ENCODE measurements at places on chromosomes 12 and 14. TPM values are rescaled to one million over a fixed set of nuclear protein-coding genes. Genes with fewer than 3 reads are reported as not detected.

DNA sequence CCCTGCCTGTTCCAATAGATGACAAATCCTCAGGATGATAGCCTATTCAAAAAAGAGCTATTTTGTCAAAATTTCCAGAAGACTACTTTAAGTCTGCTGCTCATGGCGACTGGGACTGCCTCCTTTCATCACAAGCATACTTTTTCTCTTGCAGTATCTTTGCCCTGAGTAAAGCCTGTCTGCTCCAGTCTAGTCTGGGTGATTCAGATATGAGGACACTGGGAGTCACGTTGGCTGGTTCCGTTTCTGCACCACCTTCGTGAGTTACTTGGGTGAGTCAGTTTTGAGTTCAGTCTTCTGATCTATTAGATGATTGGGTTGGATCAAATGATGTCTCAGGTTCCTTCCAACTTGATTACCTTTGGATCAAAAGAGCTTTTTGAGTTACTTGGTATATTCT is 301.3 kb upstream of the STXBP6 start:
- no peak for DNase-seq

DNA sequence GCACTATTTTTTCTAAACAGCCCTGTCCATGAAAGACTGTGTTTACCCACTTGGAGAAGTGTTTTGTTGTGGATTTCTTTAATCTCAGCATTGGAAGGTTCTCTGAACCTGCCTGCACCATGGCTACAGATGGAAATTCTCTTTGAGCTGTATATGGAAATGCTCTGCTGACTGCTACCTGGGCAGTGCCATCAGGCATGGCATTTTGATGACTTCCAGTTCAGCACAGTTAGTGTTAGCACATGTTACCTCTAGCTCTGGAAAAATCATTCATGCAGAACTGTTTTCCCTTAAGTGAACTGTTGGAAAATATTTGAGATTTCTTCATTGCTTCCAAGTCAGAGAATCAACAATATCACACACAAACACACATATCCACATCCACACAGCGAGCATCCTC is 52.6 kb upstream of the RIC8B start:
- DNase-seq, result no peak

DNA sequence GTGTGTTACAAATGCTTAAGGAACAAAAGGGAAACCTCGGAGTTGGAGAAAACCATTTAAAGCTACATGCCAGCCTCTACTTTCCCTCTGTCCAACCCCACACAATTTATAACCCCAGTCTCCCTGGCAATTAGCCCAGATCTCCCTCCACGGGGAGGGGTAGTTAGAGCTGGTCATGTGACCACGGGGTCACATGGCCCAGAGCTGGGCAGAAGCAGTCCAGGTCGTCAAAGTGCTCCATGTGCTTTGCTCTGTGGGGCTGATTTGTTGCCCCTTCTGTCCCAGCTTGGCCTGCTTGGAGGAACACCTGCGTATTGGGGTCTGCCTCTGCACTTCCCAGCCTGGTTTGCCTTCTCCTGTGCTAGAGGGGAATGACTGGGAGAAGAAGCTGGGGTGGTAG is 219.1 kb downstream of the RBM19 start:
- no peak for DNase-seq

GRCh38 chr14:26765768-26766520 is 168.1 kb upstream of the NOVA1 start:
- DNase-seq, result peak; percentile 25

GRCh38 chr12:12992418-12993130 is 7.5 kb downstream of the HEBP1 start:
- peak; percentile 88 for DNase-seq

DNA sequence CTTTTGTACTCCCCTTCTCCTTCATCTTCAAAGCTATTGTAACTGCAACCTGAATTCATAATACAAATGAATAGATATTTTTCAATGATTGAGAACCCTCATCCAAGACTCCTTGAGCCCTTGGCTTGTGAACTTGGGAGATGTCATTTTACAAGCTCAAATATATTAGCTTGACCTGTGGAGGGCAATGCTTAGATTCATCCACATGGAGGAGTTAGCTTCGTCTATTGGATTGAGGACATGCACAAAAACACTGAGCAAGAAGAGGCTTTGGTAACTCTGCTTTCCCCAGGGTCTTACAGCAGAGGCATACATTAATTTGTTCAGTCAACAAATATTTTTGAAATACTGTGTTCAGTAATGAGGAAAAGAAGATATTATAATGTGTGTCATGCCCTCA is 101.1 kb downstream of the OTOGL start:
- no peak for DNase-seq

- no peak for DNase-seq
These were observed 88.6 kb downstream of the PRMT8 start for GRCh38 chr12:3579446-3580093.

DNA sequence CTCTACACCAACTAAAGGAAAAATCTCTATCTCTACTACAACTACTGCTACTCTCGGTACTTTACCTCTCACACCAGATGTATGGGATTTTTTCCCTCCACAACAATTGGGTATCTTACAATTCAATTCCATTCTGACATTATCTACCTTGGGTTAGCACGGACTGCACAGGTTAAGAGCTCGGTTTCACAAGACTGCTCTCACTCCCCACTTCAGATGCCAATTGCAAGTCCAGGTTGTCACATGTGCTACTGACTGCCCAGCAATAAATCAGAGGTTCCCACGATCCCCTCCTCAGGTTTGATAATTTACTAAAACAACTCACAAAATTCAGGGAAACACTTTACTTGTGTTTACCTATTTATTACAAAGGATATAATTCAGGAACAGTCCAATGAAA is 58.0 kb downstream of the OVCH1 start:
- DNase-seq, result peak; percentile 66

DNA sequence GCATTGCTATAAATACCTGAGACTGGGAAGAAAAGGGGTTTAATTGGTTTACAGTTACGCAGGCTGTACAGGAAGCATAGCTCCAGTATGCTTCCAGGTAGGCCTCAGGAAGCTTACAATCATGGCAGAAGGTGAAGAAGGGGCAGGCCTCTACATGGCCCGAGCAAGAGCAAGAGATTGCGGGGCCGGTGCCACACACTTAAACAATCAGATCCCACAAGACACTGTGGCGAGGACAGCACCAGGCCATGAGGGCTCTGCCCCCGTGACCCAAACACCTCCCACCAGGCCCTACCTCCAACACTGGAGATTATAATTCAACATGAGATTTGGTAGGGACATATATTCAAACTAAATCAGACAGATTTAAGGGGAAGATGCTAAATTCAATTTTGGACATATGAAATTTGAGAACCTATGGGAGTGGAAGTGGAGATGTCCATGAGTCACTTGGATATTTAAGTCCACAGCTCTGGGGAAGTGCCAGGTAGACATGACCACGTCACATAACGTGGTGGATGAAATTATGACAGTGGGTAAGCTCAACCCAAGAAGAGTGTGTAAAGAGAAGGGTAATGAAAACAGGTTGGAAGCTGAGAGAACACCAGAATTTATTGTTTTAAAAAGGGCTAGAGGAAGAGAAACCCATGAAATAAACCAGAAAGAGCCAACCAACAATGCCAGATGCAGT is 1.5 kb upstream of the LTA4H start:
- DNase-seq, result no peak

- peak; percentile 85 for DNase-seq
These were observed 1.8 kb downstream of the ZDHHC22 start for GRCh38 chr14:77139540-77140358.

GRCh38 chr12:49094160-49094974 is at the start of gene DHH:
Gene DHH (minus strand): TSS chr12:49094801. CDS start chr12:49094512, 289 bp downstream.
- peak; percentile 85 for DNase-seq

GRCh38 chr12:71269281-71269598 is 111.4 kb upstream of the TSPAN8 start:
- DNase-seq, result no peak

DNA sequence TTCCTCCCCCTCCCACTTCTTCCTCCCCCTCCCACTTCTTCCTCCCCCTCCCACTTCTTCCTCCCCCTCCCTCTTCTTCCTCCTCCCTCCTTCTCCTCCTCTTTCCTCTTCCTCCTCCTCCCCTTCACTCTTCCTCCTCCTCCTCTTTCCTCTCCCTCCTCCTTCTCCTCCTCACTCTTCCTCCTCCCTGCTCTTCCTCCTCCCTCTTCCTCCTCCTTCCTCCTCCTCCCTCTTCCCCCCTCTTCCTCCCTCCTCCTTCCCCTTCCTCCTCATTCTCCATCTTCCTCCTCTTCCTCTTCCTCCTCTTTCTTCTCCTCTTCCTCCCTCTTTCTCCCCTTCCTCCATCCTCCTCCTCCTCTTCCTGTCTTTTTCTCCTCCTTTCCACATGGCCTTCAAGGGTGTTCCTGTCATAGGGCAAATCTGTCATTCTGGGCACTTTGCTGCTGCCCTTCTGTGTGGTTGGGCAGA is 111.4 kb downstream of the PHETA1 start:
- DNase-seq, result no peak

GRCh38 chr14:64444984-64445845 is 20.1 kb upstream of the AKAP5 start:
- no peak for DNase-seq

DNA sequence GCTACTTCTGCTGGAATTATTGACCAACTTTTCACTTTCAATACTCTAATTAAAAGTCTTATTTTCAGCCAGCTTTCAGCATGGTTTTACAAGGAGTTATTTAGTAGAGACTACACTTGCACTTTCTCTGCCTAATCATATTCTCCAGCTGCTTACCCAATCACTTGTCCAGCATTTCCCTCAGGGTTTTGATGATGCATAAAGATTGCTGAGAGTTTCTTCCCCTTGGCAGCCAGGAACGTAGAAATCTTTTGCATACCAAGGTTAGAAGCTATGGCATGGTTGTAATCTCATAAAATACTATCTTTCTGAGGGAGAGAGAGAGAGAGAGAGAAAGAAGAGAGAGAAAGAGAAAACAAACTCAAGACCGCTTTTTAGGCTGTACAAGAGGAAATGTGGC is 10.8 kb downstream of the OR4Q3 start:
- DNase-seq, result no peak

GRCh38 chr12:116325336-116325664 is 47.8 kb upstream of the MED13L start:
- DNase-seq, result no peak

GRCh38 chr14:89616852-89617341 is 199.9 kb upstream of the FOXN3 start:
- DNase-seq, result no peak

DNA sequence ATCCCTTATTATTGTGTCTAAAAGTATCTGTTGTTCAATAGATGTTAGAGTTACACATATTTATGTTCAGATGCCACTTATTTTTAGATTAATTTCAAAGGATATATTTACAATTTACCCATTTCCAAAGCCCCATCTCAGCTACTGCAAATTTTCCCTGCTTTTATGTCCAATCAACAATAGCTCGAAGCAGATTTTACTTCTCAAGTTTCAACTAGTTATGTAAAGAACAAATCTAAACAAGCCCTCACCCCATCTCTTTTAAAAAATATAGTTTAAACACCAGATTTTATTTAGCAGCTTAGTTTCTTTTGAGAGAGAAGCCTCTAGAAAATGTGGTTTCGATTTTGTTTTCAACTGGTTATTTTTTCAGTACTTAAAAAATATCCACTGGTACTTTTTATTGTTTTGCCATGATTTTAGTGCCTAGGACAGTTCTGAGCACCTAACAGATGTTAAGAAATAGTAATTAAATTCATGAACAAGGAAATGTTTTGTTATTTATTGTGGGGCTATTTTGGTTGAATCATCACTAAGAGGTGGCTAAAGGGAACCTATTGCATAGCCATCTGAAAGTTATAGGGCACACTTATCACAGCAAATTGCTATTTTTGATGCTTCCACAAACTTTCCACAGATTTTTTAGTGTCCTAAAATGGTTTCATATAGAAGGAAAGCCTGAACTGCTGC is 96.2 kb upstream of the BMP4 start:
- DNase-seq, result no peak

DNA sequence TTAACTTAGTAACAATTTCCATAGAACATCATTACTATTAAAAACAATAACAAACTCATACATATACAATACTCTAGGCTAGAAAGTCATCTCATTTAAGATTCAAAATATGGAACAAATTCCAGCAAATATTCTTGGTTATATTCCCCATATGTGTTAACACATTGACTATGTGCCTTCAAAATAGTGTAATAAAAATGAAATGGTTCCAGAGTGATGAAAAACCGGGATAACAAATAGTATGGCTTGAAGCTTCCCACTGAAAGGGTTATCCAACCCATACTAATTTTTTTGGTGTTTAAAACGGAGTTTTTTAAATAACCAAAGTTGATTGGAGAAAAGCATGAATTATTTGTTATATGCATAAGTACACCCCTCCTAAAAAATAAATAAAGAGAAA is 5.3 kb downstream of the LRIG3 start:
- DNase-seq, result no peak

GRCh38 chr14:57999979-58000378 is 134.1 kb upstream of the SLC35F4 start:
- DNase-seq, result no peak

DNA sequence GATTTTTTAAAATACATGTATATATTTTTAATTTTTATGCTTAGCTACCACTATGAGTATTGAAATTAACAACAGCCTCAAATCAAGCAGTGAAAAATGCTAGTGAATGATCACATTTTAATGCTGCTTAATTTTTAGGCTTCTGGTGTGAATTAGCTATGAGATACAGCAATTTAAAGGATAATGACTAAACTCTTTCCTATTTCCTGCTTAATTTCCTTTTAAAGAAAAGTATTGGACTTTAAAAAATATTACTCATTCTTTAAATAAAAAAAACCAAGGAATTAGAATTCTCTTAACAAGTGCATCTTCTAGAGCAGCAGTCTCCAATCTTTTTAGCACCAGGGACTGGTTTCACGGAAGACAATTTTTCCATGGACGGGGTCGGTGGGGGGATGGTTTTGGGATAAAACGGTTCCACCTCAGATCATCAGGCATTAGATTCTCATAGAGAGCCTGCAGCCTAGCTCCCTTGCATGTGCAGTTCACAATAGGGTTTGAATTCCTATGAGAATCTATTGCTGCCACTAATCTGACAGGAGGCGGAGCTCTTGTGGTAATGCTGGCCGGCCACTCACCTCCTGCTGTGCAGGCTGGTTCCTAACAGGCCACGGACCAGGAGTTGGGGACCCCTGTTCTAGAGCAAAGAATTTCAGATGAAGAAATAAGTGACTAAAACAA is 18.6 kb upstream of the NTN4 start:
- no peak for DNase-seq

DNA sequence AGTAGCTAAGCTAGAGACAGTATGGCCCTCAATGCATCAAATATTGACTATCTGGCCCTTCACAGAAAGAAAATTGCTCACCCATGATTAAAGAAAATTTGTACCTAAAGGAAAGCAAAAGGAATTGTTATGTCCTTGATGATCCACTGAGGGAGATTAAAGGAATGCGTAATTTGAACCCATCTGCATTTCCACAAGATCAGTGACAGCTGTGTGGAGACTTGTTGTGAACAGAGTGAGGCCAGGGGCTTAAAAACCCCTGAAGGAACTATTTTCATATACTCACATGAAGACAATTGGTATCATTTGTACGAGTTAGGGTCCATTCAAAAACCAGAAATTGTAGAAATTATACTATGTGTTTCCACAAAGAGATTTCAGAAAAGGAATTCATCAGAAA is 1908.1 kb upstream of the SEL1L start:
- DNase-seq, result no peak

AQP6 gene
- total RNA-seq, result 0.15 TPM

ITGB7 gene
- total RNA-seq, result 5.3 TPM

ENO2 gene
- 42.0 TPM for total RNA-seq

EIF2S3B gene
- total RNA-seq, result not detected
